ENCODE measurements at places on chromosomes 1 and 21. TPM values are rescaled to one million over a fixed set of nuclear protein-coding genes. Genes with fewer than 3 reads are reported as not detected.

Gene USP25
- 33.7 TPM for total RNA-seq

- DNase-seq, result no peak
Observed at GRCh38 chr1:192977089-192977706, 82.0 kb downstream of the UCHL5 start.

DNA sequence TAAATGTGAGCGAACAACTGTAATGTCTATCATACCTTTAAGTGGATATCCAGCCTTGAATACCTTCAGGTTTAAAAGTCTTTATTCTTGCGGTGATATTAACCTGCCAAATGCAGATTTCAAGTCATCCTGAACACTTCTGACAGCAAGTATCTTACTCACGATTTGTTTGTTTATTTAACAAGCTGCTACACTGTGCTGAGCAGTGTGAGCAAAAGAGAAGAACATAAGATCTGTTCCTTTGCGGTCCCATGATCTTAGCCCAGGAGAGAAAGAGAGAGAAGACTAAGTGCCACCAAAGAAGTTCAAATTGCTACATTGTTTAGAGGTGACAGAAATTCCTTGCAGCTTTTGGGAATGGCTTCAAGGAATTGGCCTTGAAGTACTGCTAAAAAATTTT lies 9.5 kb upstream of the IL24 start:
- DNase-seq, result peak; percentile 55

Gene DNAJC8
- total RNA-seq, result 68.0 TPM

Gene LCE1E
- total RNA-seq, result not detected

- peak; percentile 71 for DNase-seq
Observed at GRCh38 chr1:224696891-224697765, 81.0 kb downstream of the CNIH3 start.

DNA sequence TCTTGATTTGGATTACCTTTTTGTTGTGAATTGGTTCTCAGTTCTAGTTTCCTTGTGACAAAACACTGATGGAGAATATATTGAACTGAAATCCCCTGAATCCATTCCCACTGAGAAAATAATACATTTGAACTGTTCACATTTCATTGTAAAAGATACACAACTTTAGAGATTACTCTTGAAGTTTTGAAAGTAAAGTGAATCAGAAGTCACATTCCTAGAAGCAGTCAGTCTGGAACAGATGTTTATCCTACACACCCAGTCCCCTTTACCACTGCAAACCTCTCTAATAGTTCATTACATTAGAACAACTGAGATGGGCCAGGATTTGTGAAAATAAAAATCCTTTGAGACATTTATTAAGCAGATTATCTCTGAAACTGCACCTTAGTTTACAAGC lies 3.4 kb downstream of the RERE start:
- DNase-seq, result peak; percentile 18

GRCh38 chr1:21149430-21149854 lies 27.3 kb downstream of the EIF4G3 start:
- peak; percentile 35 for DNase-seq

- no peak for DNase-seq
Observed at GRCh38 chr1:205772607-205773032, 2.7 kb downstream of the RAB29 start.

GRCh38 chr1:102120910-102121309 lies 124.2 kb upstream of the OLFM3 start:
- DNase-seq, result no peak

DNA sequence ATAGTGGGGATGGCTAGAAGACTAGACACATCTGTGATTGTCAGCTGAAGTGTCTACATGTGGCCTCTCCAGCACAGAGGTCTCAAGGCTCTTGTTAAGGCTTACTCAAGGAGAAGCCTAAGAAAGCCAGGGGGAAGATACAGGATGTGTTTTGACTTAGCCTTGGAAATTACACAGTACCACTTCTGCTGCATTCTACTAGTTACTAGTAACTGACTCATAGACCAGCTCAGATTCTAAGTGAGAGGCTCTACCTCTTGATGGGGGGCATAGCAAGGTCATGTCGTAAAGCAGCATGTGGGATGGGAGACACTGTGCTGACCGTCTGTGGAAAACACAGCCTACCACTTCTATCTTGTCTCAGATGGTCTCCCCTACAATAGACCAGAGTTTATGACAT lies 99.5 kb downstream of the UBE2U start:
- peak; percentile 8 for DNase-seq

Gene SYCP1
- total RNA-seq, result not detected

Gene FMN2
- 35.0 TPM for total RNA-seq

Gene RHD
- total RNA-seq, result not detected

DNA sequence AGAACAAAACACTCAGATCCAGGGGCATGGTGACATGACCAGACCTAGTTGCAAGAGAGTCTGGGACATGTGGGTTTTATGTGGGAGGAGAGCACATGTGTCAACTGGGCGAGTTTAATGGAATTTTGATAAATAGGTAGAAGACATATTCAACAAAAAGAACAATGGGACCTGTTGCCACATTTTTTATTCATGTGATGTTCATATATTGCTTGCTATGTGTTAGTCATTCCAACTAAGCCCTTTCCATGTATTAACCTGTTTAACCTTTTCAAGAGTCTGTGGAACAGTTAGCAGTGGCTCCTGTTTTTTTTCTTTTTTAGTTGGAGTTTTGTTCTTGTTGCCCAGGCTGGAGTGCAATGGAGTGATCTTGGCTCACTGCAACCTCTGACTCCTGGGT lies 30.1 kb upstream of the CSF3R start:
- DNase-seq, result no peak

GRCh38 chr1:203531063-203531462 lies 37.1 kb downstream of the OPTC start:
- DNase-seq, result no peak

Gene PLPPR4
- total RNA-seq, result 4.8 TPM

Gene C1orf185
- not detected for total RNA-seq

DNA sequence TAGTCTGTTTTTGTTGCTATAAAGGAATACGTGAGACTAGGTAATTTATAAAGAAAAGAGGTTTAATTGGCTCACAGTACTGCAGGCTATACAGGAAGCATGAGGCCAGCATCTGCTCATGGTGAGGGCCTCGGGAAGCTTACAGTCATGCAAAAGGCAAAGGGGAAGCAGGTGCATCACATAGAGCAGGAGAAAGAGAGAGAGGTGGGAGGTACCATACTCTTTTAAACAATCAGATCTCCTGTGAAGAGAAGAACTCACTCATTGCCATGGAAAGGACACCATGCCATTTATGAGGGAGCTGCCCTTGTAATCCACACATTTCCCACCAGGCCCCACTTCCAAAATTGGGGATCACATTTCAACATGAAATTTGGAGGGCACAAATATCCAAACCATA lies 12.7 kb downstream of the PPP1R12B start:
- DNase-seq, result no peak

Gene SH2D5
- total RNA-seq, result 3.9 TPM

GRCh38 chr1:109210058-109210457 lies 3.7 kb upstream of the SARS1 start:
- DNase-seq, result no peak

DNA sequence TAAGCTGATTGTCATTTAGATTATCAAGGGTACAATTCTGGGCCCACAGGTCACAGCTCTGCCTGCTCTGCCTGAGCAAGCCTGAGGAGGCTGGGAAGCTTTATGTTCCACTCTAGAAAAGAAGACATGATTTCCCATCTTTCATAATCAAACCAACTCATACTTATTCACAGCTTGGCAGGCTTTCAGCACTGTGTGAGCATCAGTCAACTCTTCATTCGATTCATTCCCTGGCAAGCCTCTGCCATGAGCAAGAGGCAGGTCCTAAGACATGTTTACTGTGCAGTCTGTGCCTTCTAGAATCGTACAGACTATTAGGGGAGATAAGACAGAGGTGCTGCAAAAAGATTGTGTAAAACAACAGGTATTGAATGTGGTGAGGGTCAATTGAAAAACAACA lies 24.5 kb upstream of the KIRREL1 start:
- DNase-seq, result peak; percentile 50

DNA sequence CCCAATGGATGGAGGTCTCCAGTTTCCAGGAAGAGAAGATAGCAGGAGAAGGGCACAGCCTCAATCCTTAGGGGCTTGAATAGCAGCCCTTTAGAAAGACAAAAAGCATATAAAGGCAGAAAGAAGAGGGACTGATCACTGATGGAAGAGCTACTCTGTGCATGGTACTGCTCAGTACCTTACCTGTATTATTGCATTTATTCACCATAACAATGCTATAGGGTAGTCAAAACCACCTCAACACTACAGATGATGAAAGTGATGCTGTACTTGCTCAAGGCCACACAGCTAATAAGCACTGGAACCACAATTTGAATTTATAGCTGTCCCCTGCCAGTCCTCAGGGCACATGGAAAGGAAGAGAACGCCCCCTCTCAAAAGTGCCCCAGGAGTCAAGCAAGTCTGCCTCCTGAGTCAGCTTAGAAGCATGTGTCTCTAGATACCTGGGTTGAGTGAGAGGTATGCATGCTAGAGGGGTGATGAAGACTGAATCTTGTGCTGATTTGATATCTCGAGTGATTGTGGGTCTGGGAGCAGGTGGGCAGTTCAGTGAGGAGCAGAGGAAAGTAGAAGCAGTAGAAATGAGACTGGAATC lies 13.6 kb downstream of the DDAH1 start:
- no peak for DNase-seq

DNA sequence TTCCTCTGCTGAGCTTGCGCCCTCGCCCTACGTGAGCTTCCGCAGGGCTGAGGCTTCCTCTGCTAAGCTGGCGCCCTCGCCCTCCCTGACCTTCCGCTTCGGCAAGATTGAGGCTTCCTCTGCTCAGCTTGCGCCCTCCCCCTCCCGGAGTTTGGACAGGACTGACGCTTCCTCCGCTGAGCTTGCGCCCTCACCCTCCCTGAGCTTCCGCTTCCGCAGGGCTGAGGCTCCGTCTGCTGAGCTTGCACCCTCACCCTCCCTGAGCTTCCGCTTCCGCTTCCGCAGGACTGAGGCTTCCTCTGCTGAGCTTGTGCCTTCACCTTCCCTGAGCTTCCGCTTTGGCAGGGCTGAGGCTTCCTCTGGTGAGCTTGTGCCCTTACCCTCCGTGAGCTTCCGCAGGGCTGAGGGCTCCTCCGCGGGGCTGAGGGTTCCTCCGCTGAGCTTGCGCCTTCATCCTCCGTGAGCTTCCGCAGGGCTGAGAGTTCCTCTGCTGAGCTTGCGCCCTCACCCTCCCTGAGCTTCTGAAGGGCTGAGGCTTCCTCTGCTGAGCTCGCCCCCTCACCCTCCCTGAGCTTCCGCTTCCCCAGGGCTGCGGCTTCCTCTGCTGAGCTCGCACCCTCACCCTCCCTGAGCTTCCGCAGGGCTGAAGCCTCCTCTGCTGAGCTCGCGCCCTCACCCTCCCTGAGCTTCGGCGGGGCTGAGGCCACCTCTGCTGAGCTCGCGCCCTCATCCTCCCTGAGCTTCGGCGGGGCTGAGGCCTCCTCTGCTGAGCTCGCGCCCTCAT lies 753.6 kb upstream of the TPTE start:
- no peak for DNase-seq
